ENCODE measurements at places on chromosomes 3 and 15.

GRCh38 chr15:64897345-64897985, 14.2 kb upstream of the ANKDD1A start:
- DNase-seq, result peak; percentile 90

DNA sequence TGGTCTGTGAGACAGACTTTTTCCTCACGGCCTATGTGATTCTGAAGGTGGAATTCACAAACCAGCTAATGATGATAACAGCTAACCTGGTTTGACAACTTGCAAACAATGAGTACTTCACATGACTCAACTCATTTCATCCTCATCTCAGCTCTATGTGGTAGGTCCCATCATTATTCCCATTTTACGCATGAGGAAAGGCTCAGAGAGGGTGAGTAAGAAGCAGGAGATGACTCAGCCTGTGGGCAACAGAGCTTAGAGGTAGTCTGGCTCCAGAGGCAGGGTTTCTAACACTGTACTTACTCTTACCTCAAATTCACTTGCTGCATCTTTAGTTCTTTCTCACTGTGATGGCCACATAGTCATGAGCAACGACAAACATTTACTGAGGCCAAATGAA, 25.8 kb upstream of the PSMD6 start:
- DNase-seq, result peak; percentile 9

- DNase-seq, result peak; percentile 27
Observed at GRCh38 chr3:49602877-49603411, 48.7 kb downstream of the BSN start.

GRCh38 chr3:110821586-110821985, 250.0 kb upstream of the NECTIN3 start:
- no peak for DNase-seq

GRCh38 chr15:90191344-90191687, 9.8 kb upstream of the SEMA4B start:
- DNase-seq, result no peak

DNA sequence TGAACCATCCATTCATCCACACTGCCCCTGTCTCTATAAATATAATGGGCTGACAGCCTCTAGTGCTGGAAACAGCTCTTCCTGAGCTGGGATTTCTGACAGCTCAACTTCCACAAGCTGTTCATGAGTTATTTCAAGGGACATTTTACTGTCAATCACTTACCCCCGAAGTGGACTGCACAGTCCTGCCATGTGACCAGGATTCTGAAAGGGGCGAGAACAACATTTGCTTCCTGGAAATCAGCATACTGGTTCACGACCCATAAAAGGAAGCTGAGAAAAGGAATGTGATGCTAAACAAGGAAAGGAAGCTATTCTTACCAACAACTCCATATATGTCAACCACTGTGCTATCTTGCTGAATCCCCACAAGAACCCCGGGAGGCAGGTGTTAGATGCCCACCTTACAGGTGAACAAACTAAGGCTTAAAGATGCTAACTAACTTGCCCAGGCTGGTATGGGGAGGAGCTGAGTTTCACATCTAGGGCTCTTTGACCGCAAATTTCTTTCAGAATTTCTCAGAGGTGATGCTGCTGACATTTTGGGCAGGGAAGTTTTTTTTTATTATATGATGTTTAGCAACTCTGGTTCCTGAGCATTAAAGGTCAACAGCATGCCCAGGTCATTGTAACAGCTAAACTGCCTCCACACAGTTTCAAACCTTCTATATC, 16.5 kb upstream of the REC114 start:
- no peak for DNase-seq

DNA sequence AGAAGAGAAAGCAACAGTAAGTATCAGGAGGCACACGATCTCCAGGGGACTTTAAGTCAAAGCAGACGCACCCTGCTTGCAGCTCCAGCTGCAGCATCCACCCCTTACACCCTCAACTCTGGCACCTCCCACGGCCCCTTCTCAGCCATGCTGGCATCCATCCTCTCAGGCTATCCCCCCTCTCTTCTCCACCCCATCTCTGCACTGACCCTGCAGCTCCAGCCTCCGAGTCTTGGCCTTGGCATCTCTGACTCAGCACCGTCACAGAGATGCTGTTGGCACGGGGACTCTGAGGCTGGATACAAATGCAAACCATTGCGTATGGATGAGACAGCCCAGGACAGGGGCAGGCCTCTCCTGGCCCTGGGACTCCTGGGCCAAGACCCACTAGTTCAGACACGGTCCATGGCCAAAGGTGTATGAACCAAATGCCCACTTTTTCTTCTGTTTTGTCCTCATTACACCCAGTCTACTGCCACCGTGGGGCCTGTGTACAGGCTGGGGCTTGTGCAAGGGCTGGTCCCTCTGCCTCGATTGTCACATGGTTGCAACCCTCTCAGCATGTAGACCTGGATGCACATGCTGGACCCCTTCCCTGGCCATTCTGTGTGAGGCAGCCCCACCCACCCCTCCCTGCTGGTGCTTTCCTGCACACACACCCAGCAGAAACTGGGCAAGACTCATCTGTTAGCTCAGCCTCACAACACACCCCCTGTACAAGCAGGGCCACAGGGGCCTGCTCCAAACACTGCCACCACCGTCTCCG, 18.7 kb upstream of the ZXDC start:
- no peak for DNase-seq

DNA sequence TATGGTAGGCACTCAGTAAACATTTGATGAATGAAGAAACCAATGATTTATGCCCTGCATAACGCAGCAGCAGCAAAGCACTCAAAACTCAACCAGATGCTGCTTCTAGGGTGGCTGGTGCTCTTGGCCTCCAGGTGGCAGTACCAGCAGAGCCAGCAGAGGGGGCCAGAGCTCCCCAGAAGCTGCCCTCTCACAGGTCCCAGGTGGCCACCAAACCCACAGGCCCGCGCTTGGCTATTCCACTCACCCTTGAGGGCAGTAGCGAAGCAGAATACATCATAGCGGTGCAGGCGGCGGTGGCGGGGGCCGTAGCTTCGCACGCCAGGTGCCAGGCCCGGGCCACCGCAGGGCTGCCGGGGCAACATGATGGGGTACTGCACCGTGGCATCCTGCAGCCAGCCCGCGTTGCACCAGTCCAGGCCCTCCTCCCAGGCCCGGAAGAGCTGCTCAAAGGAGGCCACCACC, 16.6 kb downstream of the HAPLN3 start:
- peak; percentile 37 for DNase-seq

DNA sequence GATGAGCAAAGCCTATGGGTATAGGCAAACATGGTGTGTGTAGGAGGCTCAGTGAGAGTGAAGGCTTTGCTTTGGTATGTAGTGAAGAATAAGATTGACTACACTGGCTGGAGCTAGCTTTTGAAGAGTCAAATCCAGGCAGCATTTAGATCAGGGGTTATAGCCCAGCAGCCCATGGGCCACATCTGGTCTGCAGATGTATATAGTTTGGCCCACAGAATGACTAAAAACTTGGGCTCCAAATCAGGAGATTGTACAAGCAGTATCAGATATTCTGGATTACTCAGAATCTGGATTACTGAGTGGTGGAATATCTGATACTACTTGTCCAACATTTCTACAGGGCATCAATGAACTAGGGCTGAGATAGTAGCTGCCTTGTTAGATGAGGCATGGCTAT, 92.9 kb upstream of the FGF7 start:
- no peak for DNase-seq

DNA sequence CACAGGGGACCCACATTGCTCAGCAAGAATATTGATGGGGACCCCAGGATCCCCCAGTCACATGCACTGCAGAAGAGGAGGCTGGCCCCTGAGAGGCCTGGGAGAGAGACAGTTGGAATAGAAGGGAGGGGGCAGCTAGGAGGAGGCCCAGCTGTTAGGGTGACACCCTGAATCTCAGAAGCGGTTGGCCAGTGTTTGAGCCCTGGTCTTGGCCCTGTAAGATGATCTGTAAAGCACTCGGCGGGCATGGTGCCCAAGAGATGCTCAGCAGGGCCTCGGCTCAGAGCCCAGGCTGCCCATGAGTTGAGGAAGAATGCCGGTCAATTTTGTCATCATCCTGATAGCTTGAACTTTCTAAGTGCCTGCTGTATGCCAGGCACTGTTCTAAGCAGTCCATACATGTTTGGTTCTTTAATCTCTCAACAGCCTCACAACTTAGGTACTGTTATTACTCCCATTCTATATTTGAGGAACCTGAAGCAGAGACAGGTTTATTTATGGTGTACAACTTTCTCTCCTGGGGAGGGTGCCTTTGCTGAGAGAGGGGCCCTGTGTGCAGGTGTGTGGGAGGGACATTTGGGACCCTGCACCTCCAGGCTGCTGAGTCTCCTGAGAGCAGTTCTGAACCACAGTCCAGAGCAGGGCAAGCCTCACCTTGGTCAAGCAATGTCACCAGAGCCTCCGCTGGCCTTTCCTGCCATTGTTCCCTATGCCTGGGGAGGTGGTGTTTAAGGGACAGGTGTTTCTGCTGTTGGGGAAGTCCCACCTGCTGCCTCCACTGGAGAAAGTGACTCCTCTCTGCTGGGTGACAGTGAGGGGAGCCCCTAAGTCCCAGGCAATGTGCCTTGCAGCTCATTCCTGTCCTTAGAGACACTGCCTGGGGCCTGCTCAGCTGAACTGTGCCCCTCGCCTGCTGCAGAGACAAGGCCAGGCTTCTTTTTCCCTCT, 26.0 kb downstream of the SLC6A6 start:
- DNase-seq, result no peak

DNA sequence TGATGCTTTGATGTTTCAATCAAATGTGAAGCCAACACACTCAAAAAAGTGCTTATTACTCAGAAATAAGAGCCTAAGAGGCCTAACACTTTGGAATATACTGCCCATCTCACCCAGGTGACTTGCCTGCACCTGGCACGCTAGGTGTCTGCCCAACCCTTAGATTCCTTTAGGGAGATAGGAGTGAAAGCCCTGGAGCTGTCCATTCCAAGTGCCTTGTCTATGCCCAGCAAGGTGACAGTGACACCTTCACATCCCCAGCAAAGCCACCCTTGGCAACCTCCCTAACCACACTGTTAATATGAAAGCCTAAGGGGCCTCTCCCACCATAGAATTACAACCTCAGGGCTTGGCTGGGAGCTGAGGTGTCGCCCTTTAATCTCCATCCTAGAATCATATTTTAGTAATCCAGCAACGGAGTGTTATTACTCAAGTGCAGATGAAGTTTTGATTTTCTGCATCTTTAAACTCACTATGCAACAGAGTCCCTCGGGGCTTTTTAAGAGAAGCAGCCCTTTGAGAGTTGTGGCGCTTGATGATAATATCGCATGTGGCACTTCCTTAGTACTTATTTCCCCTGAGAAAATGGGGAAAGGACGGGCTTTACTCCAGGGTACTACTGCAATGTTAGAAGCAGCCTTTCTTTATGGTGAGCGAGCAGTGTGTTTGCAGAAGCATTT, 24.8 kb downstream of the ATP10A start:
- DNase-seq, result no peak

- DNase-seq, result peak; percentile 100
Observed at GRCh38 chr15:84911879-84912660, 27.6 kb downstream of the SLC28A1 start.

- no peak for DNase-seq
Observed at GRCh38 chr3:151199554-151200438, 3.2 kb downstream of the GPR171 start.

DNA sequence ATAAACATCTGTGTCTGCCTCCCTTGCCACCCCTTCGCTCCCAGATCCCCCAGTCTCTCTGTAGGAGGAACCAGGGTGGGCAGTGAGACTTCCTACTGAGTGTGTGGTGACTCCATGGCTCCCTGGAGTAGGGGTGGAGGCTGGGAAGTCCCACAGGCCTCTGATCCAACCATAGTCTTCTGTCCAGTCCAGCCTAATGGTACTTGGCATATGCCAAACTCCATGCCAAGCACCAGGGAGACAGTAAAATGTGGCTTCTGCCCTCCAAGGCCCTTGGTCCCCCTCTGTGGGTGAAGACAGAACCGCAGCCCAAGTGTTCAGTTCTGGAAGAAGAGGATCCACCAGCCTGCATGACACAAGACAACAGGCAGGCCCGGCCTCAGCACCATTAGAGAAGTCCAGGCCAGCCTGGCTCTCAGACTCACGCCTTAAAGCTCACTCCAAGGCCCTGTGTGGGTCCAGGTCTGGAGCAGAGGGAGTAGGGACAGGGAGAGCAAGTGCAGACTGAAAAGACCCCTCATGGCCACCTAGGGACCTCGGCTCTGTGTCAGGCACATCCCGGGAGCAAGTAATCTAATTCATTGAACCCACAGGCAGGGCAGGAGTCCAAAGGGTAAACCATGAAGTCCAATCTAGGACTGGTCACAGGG, 112.7 kb downstream of the ETFA start:
- no peak for DNase-seq

- no peak for DNase-seq
Observed at GRCh38 chr3:195421400-195421799, 21.4 kb downstream of the ACAP2 start.

DNA sequence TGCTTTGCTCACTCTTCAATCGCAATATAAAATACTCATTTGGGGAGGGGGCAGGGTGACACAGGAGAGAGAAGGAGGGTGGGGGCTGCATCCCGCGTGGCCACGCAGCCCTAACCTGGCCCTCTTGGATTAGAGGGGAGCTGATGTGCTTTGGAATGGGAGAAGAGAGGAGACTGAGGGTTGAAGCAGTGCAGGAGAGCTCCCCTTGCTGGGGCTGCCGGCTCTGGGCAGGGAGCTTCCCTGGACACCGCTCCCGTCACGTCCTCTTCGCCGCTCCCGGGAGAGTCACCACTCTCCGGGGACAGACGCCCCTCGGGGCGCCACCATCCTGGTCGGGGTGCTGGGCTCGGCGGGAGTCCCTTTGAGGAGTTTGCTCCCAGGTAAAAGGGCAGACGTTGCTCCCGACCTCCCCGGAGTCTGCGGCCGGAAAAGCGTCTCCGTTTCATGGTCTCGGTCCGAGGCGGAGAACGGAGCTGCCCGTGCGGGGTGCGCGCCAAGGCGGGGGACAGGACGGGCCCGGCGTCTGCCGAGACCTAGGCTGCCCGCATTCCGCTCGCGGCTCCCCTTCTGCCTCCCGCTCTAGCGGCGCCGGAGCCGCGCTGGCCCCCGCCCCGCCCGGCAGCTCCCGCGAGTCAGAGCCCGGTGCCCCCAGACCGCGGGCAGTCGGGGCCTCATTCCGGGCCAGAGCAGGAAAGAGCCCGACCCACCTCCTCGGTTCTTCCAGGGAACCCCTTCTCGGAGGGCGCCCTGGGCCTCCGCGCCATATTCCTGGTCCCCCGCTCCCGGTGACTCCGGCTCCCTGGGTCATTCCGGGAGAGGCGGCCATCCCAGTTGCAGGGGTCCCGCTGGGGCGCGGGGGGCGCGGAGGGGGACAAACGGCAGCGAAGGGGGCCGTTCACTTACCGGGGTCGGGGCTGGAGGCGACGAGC, 603 bp downstream of the SLC7A14 start:
- DNase-seq, result no peak

- no peak for DNase-seq
Observed at GRCh38 chr3:127211118-127212060, 18.5 kb downstream of the PRR23E start.

All from NCI-H226 (cell line).